ENCODE measurements at places on chromosomes 3 and 15. TPM values are rescaled to one million over a fixed set of nuclear protein-coding genes. Genes with fewer than 3 reads are reported as not detected.

The INSYN1 gene
- not detected for total RNA-seq

The SAMMSON gene
- not detected for total RNA-seq

The ATP2C1 gene
- total RNA-seq = 58.5 TPM

The ANKRD63 gene
- total RNA-seq = not detected

The CNTN3 gene
- 0.58 TPM for total RNA-seq

The RAB8B gene
- 43.0 TPM for total RNA-seq

The CMTM8 gene
- total RNA-seq = 0.18 TPM

The CDC25A gene
- 1.2 TPM for total RNA-seq

The KLF13 gene
- total RNA-seq = 15.1 TPM

The P2RY14 gene
- total RNA-seq = not detected

The PARP16 gene
- 5.2 TPM for total RNA-seq

The IL12A gene
- total RNA-seq = 1.7 TPM

The ERICH6 gene
- 0.35 TPM for total RNA-seq

The GOLGA6L7 gene
- not detected for total RNA-seq

The CPLX3 gene
- not detected for total RNA-seq

The KCNMB2 gene
- total RNA-seq = not detected

The RHCG gene
- not detected for total RNA-seq

The TGM4 gene
- total RNA-seq = not detected

The CCDC39 gene
- total RNA-seq = not detected
